ENCODE measurements at places on chromosomes 5 and 9.

- DNase-seq = no peak
Observed at GRCh38 chr5:159765135-159765433, 151.2 kb upstream of the ADRA1B start.

DNA sequence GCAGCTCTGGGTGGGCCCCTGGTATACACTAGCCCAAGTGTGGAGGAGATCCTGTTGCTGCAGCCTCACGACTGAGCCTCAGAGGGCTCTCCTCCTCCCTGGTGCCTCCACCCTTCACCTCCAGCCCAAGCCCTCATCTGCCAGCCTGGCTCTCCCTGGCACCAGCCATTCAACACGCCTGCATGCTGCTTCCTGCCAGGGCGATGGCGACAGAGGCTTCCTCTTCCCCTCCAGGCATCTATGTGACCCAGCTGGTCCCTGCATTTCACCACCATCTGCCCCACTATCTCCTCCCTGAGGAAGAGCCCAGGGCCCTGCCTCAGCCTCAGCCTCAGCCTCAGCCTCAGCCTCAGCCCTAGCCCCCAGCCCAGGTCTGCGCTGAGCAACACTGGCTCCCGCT lies 54.8 kb upstream of the ANGPTL2 start:
- DNase-seq = no peak

GRCh38 chr9:105006514-105006913 lies 78.6 kb upstream of the ABCA1 start:
- DNase-seq = no peak

GRCh38 chr5:102922799-102923477 lies 167.8 kb downstream of the PAM start:
- DNase-seq = no peak

- DNase-seq = no peak
Observed at GRCh38 chr9:5511476-5511875, 1.1 kb downstream of the PDCD1LG2 start.

DNA sequence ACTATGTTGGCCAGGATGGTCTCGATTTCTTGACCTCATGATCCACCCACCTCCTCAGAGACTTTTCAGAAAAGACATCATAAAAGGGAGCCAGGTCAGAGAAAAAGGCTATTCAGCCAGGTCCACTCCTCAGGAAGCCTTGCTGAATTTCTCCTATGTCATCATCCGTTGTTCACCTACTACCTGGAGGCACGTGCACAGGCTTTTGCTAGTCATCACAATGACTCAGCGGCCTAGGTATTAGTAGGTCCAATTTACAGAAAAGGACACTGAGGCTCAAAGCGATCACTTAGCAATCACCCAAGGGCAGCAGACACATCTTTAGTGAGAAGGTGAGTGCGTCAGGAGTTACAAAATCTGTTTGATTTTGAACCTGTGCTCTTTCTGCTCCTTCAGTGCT lies 72.3 kb upstream of the RAD23B start:
- no peak for DNase-seq

GRCh38 chr9:85960688-85961093 lies 19.7 kb downstream of the NAA35 start:
- no peak for DNase-seq

GRCh38 chr5:163867738-163868137 lies 362.3 kb downstream of the MAT2B start:
- DNase-seq = no peak

DNA sequence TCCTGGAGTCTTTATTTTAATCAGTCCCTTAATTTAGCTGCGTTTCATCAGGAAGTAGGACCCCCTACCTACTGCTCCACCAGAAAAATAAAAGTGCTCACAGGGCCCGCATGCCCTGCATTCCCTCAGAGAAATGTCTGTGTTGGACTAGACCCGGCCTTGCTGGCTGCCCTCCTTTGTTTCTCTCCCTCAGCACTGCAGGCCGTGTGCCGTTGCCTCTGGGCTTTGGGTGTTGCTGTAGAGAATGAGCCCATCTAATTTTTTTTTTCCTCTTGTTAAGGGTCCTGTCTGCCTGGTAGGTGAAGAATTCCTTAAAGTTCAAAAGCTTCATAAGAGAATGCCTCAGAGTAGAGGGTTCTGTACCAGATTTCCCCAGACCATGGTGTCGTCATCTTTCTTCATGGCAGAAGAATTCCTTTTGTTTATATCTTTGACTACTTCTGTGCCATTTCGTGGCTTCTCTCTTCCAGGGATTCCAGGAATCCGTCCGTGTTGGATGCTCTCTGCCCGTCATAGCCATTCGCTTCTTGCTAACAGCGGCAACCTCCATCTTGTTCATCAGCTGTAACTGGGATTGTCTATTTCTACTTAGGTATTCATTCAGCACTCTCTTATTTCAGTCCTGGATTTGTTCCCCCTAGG lies 49.8 kb upstream of the ANGPTL2 start:
- DNase-seq = no peak

DNA sequence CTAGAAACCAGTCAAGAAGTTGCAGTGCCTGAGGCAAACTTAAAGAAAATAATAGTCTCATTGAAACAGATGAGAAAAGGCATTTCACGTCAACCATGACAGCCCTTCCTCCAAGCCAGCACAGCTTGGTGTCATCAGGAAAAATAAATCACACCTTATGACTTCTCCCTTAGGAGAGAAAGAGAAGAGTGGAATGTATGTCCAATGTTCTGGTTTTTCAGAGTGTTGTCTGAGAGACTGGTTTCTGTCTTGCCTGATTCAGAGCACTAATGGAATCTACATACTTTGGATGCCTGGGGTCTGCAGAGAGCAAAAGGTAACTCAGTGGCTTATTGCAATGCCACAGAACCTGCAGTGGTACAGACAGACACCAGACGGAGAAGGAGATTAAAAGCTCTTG lies 105.5 kb upstream of the PDE4D start:
- no peak for DNase-seq

DNA sequence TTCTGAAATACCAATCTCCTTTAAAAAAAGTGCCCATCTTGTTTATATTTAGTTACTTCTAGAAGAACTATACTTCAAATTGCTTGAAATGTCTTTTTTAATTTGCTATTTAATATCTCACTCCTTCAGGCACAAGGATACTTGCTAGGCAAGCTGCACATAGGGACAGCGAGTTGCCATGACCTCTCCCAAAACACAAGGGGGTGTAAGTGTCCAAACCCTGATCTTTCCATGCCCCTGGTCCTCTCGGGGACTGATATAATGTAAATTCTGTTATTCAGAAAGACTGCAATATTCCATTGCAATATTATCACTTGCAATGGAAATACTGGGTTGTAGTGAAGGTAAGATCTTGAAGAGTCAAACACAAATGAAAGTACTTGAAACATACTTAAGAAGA lies 480.4 kb downstream of the CETN3 start:
- no peak for DNase-seq

- no peak for DNase-seq
Observed at GRCh38 chr5:6383376-6383775, 5.0 kb upstream of the MED10 start.

DNA sequence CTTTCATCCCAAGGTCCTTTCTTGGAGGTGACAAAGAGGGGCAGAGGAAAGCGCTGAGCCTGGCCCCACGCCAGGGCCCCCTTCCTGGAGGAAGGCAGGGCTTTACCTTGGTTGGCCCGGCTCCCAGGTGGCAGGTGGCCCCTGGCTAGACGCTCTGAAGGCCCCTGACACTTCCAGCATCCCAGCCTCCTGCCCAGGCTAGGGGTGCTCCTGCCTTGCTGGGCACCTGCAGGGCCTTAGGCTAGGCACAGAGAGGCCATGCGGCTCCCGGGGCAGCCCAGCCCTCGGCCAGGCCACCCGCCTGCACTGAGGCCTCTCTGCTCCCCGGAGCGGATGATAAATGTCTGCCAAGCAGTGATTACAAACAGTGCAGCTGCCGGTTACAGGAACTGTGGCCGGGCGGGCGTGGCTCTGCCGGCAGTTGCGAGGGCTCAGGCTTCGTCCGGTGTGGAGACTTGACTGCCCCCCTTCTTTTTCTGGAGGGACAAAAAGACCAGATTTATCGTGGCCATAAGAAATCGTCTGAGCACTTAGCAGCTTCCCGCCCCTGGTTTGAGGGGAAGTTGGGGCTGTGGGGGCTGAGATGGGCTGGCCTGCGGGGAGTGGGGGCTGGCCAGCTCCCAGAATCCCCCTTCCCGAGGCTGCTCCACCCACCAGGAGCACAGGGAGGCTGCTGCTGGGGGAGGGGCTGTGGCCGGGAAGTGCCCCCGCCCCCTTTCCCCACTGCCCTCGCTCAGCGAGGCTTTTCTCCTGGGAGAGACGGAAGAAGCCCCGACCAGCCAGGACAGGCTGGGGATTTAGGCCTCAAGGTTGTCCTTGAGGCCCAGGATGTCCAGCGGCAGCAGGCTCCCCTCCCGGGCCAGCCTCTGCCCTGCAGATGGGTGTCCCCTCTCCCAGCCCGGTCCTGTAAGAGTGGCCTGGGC lies 31.6 kb upstream of the UBAC1 start:
- DNase-seq = no peak

DNA sequence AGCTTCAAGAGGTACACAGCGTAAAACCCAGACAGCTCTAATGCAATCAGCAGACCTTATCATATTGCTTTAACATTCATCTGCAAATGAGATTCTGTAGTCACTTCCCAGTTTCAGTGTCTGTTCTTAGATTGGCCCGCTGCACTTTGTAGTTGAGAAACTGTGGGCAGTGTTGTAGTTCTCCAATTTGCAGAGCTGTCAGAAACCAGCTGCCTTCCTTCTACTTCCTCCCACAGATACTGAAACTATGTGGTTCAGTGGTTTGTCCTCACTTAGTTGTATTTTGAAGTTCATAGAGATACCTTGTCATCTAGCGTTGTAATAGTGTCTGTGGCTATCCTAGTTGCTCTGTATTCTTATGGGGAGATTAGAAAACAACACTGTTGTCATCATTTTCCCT lies 39.6 kb upstream of the TRIM36 start:
- no peak for DNase-seq

GRCh38 chr5:31392061-31392460 lies 139.8 kb downstream of the DROSHA start:
- no peak for DNase-seq

GRCh38 chr9:6564360-6564759 lies 81.2 kb downstream of the GLDC start:
- DNase-seq = no peak

DNA sequence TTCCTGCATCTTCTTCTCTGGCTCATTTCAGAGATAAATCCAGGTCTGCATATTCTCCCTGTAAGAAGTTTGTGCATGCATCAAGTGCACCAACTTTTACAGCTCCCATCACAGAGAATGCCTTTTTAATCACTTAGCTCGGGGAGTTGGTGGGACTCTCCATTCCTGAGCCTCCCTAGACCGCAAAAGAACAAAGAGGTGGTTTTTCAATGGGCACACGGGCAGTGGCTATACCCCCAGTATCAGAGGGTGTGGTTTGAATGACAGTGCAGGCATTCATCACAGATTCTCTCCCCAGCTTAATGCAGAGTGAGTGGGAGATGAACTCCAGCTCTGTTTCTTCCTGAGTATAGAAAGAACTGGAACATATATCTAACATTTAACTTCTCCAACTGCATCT lies 264.7 kb upstream of the NR4A3 start:
- DNase-seq = no peak

GRCh38 chr9:109771796-109772531 lies 8.0 kb upstream of the PALM2AKAP2 start:
- no peak for DNase-seq

DNA sequence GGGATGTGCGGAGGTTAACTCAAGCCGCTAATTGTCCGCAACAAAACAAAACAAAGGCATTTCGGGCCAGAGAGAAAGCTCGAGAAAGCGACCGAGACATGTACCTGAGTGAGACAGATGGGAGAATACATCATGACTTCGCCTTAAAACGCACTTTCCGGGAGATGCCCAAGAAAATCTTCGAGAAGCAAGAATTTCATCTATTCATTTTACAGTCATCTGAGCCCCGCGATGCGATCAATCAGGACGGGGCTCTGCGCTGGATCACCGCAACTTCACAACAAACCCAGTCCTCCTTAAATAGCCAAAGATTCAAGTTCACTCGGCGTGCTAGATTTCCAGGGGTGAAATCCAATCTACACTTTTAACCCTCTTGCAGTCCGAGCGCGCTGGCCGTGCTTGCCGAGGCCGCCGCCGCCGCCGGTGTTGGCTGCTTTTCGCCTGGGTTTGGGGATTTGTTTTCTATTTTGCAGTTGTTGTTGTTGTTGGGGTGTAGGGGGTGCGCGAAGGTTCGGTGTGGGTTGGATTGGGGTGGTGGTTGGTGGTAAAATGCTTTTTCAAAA lies 482 bp downstream of the NFIB start:
- no peak for DNase-seq

DNA sequence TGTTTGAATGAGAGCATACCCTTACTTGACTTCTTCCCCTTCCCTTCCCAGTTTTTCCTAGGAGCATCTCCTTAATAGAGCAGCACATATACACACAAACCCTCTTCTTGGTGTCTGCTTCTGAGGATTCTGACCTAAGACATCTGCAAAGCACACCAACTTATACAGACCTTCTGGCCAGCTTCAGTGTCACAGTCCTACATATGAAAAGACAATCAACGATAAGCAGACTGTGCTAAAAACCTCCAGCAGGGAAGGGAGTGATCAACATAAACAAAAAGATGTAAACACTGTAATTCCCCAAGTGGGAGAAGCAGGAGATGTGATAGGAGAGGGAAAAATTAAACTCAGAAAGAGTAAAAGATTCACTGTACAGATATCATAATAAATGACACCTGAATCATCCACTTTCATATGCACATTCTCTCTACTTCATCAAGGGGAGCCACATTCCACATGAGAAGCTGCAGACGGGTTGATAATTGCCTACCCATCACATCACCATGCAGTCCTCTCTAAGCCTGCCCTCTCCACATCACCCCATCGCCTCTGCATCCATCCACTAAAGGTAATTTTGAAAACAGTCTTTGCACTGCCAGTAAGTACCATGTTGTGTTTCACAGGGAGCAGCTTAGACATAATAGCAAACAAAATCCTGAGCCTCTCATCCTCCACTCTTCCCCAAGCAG lies 13.0 kb downstream of the APBA1 start:
- no peak for DNase-seq

DNA sequence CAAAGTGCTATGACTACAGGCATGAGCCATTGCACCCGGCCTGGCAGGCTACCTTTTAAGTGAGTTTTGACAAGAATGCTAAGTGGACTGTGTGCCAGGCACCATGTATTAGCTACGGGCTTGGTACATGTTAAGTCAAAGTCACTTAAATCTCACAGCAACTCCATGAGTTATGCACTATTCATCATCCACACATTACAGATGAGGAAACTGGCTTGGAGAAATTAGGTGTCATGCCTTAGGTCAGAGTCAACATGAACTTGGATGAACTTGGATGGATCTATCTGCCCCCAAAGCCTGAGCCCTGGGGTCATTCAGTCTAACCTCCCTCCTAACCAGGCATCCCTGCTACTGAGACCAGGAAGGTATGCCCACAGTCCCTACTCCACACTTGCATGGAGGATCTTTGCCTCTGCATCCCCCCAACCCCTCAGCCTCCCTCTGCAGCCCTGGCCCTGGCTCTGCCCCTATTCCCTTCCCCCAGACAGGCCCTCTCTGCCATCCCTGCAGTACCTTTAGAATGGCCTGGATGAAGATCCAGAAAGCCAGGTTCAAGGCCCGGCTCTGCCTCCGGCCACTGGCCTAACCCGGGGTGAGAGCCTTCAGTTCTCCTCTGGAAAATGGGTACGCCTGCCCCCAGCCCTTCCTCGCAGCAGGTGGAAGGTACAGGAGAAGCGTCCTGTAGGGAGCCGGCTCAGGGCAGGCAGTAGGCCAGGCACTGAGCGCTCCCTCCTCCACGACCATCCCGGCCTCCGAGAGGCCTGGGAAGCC lies 685 bp upstream of the ADGRD2 start:
- DNase-seq = no peak
